Adipose tissue (tissue), 3 donors: ENCODE measurements at places on chromosomes 5 and 9. TPM values are rescaled to one million over a fixed set of nuclear protein-coding genes. Genes with fewer than 3 reads are reported as not detected.

MARCHF11 gene
- not detected for polyA plus RNA-seq

LPAR1 gene
- 87.3 TPM for polyA plus RNA-seq

OBP2B gene
- not detected for polyA plus RNA-seq

STKLD1 gene
- 0.44 TPM for polyA plus RNA-seq

TMEM8B gene
- 4.5 TPM for polyA plus RNA-seq

ERAP2 gene
- 0.77 TPM for polyA plus RNA-seq

NRARP gene
- polyA plus RNA-seq: 5.9 TPM

NME5 gene
- 3.0 TPM for polyA plus RNA-seq

MOB3B gene
- 3.3 TPM for polyA plus RNA-seq

SPINK7 gene
- polyA plus RNA-seq: 2.0 TPM

SNX24 gene
- polyA plus RNA-seq: 5.0 TPM

TIFAB gene
- polyA plus RNA-seq: not detected

SLC22A4 gene
- 0.23 TPM for polyA plus RNA-seq

SPINK13 gene
- not detected for polyA plus RNA-seq

ADAMTSL2 gene
- polyA plus RNA-seq: 2.2 TPM

LCP2 gene
- 12.9 TPM for polyA plus RNA-seq

HMCN2 gene
- 2.6 TPM for polyA plus RNA-seq

GRM6 gene
- polyA plus RNA-seq: not detected

STPG3 gene
- 0.16 TPM for polyA plus RNA-seq

PCDHB14 gene
- 1.3 TPM for polyA plus RNA-seq

NR5A1 gene
- not detected for polyA plus RNA-seq

WWC1 gene
- 14.2 TPM for polyA plus RNA-seq

MUSK gene
- polyA plus RNA-seq: 0.03 TPM

POU5F2 gene
- polyA plus RNA-seq: 0.01 TPM

SLIT3 gene
- polyA plus RNA-seq: 16.4 TPM

CDC25C gene
- 1.2 TPM for polyA plus RNA-seq

IRX1 gene
- 0.07 TPM for polyA plus RNA-seq

N4BP3 gene
- 2.6 TPM for polyA plus RNA-seq

TPPP gene
- polyA plus RNA-seq: 2.7 TPM

CYLC2 gene
- polyA plus RNA-seq: not detected

GABRG2 gene
- polyA plus RNA-seq: not detected

CAMK2A gene
- polyA plus RNA-seq: 0.07 TPM

CA9 gene
- polyA plus RNA-seq: 2.2 TPM

PCDHA5 gene
- polyA plus RNA-seq: 0.06 TPM

CEP78 gene
- 7.0 TPM for polyA plus RNA-seq
